ENCODE measurements at places on chromosomes 13 and 19.
A peak's percentile ranks its signal among the peaks of the same experiment; 100 is the strongest.

DNA sequence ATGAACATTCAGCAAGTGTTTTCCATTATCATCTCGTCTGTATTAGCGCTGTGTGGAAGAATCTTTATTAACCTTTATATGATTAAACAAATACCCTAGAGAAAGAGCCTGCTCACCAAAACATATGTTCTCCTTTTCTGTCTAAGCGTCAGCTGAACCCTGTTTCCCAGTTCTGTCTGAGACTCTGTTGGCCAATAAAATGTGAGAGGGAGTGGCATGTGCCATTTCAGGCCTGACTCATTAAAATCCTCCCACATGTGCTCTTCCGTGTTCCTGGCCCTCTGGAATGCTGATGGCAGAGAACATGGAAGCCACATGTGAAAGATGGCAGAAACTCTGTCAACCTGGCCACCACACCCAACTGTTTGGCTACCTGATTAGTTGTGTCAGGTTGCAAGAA lies 181.9 kb upstream of the EDNRB start:
- no peak for DNase-seq

- DNase-seq, result no peak
These were observed 19.8 kb upstream of the ATP11A start for GRCh38 chr13:112669881-112670499.

DNA sequence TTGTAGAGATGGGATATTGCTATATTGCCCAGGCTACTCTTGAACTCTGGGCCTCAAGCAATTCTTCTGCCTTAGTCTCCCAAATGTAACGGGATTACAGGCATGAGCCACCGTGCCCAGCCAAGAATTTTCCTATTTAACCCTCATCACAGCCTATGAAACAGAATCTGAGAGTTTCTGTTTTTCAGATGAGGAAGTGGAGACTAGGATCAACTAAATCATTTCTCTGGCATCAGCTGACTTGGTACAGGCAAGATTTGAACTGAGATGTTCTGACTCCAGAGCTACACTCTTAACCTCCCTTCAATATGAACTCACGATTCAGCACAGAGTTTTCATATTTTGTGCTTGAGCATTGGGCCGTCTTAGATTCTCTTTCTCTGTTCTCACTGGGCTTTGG lies 8.1 kb downstream of the ZNF460 start:
- no peak for DNase-seq

DNA sequence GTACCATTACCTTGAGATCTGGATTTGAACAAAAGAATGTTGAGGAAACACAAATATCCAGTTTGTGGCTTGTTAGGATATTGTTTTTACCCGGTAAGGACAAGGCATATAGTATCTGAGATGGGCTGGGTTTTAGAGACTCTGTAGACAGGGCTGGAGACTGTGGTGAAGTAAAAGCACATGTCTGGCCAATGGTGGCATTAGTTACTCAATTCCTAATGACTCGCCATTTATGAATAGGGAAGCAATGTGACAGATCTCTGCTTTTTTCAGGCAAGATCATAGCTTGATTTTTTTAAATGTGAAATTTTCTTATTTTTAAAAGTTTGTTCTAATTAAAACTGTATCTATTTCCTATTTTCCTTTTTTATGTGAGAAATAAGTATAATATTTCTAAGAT lies 371.1 kb upstream of the SPRY2 start:
- DNase-seq, result no peak

DNA sequence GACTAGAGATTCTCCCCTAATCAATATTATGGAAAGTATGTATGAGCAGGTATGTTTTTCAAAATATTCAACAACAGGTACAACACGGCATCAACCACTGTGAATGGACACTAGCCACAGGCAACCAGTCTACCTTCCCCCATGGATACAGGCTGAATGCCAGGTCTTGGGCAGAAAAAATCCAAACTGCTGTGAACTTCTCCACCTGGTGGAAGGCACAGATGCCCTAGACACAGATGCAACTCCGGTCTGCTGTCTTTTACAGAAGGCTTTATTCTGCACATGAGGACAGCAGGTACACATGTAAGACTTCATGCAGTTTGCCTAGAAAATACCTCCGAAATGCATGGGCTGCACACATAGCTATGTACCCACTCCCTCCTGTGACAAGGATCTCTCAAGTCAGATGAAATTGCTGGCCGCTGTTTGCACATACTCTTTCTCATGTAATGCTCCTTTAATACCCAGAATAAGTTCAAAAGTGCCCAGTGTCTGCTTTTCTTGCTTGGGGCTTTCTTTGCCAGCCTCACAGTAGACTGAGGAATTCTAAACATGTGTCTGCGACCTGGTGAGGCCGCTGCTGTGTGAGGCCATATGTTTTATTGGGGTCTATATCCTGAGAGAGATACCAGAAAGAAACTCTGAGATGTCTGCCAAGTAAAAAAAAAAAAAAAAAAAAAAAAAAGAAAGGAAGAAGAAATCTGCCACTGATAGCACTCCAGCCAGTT lies 325.9 kb downstream of the FOXO1 start:
- DNase-seq, result no peak

DNA sequence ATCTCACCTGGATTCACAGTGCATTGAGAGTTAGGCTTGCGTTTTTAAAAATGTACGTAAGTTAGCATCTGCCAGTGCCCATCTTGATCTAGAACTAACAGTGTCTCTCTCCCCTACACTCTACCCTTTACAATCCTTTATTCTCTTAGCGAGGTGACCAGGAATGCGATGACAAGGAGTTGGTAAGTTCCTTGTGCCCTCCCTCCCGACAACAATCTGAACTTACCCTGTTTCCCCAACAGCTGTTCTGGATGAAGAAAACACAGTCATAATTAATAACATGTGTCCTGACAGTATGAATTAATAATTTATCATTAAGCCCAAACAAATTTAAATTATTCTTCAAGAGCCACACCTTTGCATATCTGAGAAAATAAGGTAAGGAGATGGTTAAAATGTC lies 6.3 kb downstream of the TSHZ3 start:
- DNase-seq, result no peak

DNA sequence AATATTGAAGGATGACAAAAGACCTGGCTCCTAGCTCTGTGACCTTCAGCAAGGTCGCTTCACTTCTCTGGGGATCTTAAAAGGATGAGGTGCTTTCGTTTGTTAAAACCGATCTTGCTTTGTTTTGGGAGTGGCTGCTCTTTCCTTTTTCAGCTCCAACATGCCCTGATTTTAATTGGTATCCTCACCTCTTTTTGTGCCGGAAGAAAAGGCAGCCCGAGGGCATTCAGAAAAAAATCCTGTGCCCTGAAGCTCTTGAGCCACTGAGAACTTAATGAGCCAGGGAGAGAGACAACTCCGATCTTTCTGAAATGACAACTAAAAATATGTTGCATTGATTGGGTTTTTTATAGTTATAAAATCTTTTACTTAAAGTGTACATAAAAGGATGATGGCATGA lies 19.4 kb downstream of the CLDN10 start:
- no peak for DNase-seq

GRCh38 chr19:19849056-19849455 lies 16.6 kb upstream of the ZNF253 start:
- no peak for DNase-seq

DNA sequence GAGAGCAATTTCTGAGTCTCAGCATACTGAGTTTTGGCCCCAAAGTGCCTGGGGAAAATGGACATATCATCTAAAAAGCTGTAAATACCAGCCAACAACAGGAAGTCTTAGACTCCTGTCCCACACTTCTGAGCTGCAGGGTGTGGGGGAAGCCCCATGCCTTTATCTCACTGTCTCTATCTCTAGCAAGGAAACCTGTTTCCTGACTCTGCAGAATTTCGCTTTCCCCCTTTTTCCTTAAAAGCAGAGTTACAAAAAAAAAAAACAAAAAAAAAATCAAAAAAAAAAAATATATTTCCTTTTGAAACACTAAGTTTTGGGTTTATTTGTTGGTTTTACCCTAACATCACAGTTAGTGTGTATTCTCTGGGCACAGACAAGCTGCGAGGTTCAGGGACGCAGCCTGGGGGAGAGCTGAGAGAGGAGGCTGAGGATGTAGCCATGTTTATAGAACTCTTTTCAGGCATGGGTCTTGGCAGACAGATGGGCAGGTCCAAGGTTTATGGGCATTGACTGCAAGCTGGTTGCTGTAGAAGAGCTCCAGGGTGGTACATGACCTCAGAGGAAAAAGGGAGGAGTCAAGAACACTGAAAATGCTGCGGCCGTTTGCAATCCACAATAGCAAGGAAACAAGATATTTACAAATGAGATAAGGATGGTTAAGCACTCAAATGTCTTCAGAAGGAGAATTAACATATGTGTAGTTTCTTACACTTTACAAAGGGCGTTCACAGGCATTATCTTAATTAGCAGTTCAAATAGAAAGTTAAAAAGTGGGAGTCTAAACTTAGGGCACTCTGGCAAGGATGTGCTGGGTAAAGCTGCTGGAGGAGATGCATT lies 4.9 kb downstream of the MBNL2 start:
- peak; percentile 60 for DNase-seq

- DNase-seq, result no peak
These were observed 77.3 kb upstream of the UBAC2 start for GRCh38 chr13:99123101-99124045.

DNA sequence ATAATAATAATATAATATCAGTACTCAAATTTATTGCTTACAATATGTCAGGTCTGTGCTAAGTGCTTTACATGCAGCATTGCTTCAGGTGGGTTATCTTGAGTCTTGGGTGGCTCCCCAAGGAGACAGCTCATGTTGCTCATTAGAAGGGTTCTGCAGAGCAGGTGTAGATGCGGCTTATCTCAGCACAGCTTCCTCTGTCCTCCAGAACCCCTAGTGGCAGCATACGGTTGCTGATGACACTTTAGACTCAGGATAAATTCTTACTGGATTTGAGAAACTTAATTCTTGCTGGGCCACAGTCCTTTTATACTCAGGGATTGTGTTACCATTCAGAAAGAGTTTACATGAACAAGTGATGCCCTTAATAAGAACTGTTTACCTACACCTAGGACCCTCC lies 8.9 kb downstream of the COG3 start:
- peak; percentile 28 for DNase-seq

DNA sequence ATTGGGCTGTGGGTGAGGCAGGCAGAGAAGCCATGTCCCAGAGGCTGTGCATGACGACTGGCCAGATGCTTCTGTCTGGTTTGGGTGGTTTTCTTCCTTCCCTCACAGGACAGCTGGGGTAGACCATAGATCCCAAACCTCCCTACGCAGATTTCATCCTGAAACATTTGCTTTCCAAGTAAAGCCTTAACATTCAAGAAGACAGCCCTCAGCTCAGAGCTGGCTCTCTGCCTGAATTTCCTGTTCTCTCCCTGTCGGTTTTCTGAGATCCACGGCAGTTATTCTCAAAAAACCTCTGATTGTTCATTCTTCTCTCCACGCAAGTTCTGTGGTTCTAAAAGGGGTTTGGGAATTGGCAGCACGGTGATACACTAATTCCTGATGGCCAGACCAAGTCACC lies 25.3 kb downstream of the UQCRFS1 start:
- no peak for DNase-seq
